Ovary (tissue), 10 donors: ENCODE measurements at places on chromosomes 2 and 18. TPM values are rescaled to one million over a fixed set of nuclear protein-coding genes. Genes with fewer than 3 reads are reported as not detected.

The EPB41L3 gene
- 29.5 TPM for total RNA-seq

The REG1A gene
- total RNA-seq, result 4.8 TPM

The UPP2 gene
- 0.15 TPM for total RNA-seq

The CAPN14 gene
- total RNA-seq, result 0.08 TPM

The KCNG2 gene
- 0.23 TPM for total RNA-seq

The MYO7B gene
- not detected for total RNA-seq

The IL1B gene
- total RNA-seq, result 2.7 TPM

The NCOA1 gene
- 64.3 TPM for total RNA-seq

The SERPINB13 gene
- not detected for total RNA-seq

The MYO5B gene
- 1.5 TPM for total RNA-seq

The ABCG5 gene
- not detected for total RNA-seq

The TUBA3E gene
- total RNA-seq, result not detected

The RNMT gene
- 28.8 TPM for total RNA-seq

The CCDC121 gene
- total RNA-seq, result 6.9 TPM

The GORASP2 gene
- total RNA-seq, result 89.2 TPM

The KCNIP3 gene
- 26.0 TPM for total RNA-seq

The CLK1 gene
- 143 TPM for total RNA-seq

The PROKR1 gene
- not detected for total RNA-seq
